ENCODE measurements at places on chromosomes 12 and 14.

DNA sequence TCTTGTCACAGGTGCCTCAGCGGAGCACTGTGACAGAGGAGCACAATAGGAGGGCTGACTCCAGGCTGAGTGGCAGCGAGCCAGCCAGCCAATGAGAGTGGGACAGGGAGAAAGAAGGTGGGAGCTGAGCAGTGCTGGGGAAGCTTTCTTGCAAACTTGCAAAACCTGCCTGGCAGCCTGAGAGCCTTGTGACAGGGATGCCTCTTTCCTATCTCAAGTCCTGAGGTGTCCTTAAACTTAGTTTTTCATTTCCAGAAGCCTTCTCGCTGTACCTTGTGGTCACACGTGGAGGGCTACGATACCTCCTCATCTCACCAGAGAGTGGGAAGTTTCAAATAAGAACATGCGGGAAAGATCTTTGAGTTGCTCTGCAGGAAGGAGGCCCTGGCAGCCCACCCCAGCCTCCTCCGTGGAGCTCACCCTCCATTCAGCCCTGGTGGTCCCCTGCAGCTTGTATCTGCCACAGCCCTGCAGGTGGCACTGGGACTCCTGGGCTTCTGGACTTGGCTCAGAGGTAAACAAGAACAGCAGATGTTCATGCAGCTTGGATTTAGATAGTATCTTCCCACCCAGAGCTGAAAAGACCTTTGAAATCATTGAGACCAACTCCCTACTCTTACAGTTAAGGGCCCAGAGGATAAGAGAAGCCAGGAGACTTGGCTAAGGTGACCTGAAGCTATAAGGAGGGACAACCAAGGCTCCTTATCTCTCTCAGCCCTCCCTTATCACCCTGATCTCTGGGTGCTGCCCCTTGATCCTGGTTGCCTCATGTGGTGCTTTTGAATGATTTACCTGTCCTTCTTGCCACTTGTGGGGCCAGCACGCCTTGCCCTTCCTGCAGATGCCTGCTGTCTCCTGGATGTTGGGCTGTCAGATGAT is 153.5 kb upstream of the MAX start:
- DNase-seq: no peak

DNA sequence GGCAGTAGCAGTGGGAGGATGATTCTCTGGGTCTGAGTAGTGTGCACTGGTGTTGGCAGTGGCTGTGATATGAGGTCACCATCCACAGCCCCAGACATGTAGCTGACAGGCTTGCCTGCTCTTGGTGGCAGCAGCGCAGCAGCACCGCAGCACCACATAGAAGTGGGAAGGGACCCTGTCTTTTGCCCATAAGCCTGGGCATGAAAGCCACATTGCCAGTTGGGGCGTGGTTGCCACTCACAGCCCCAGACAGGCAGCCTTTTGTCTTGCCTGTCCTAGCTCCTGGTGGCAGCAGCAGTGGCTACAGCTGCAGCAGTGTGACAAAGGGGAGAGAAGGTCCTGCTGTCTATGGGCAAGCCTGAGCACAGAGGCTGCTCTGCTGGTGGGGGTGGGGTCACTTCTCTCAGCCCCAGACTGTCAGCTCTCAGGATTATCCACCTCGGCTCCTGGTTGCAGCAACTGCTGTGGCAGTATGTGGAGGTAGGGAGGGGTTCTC is 71.5 kb downstream of the BRMS1L start:
- DNase-seq: peak; percentile 83

GRCh38 chr12:69039911-69040310 is 106.9 kb upstream of the CPM start:
- DNase-seq: no peak

DNA sequence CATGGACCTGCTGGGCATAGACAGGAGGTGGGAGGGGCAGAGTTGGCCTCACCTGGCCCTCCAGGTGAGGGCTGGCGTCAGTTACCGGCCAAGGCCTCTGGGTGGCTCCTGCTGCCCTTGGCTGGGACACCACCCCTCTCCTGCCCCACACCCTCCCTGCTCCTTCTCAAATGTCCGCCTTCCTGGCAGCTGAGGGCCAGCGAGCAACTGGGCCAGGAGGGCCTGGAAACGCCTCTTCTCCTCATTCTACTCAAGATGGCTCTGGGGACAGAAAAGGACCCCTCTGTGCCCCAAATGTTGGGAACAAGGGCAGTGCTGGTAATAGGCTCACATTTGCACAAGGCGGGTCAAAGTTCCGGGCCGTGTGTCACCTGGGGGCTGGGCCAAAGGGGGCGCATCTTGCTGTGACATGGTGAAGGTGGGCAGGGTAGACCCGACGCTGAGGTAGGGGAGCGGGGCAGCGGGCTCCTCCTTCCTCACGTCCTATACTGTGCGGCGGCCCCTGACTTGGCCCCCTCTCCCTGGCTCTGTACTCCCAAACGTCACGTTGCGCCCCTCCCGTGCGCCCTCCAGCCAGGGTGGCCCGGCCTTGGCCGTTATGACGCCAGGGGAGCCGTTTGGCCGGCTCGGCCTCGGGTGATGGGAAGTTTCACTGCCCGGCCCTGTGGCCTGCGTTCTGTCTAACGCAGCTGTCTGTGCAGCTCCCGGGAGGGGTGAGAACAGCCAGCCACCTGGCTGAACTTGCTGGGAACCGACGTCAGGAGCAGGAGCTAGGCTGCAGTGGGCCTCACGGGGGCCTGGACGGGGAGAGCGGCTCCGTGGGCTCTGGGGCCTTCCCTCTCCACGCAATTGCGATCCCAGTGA is 18.0 kb upstream of the DLK1 start:
- no peak for DNase-seq

All from amygdala (tissue), 56 donors.